ENCODE measurements at places on chromosomes 3 and 15.

DNA sequence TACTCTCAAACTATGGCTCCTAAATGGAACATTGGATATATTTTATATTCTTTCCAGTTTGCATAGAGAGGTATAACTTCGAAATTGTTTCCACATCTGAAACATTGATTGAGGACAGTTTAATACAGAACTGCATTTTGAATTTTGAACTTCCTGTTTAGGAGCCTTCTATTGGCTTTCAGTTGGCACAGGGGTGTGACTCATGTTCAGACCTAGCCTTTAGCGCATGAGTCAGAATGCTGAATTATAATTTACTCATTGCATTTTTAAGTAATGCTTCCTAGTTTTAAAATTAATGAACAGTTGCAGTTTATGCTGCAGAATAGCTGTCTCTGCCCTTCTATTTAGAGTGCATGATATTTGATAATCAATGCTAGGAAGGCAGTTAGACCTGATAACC is 751.7 kb downstream of the CADM2 start:
- no peak for DNase-seq

DNA sequence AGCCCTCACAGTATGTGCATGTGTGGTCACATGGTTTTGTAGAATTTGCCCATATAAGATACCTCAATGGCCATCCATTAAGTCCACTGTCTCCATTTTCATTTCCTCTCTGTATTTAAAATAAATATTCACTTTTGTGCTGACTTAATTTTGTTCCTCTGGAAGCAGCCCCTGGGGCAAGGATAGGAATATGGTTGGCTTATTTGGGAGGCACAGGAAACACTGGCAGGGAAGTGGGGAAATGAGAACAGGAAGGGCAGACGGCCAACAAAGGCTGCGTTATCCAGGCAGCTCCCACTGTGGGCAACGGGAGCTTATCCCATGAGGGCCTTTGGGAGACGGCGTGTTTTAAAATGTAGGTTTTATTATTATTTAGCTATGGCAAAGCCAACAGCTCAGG is 148.6 kb downstream of the SHQ1 start:
- DNase-seq, result no peak

- DNase-seq, result no peak
These were observed 117.5 kb downstream of the EDEM1 start for GRCh38 chr3:5304789-5305683.

DNA sequence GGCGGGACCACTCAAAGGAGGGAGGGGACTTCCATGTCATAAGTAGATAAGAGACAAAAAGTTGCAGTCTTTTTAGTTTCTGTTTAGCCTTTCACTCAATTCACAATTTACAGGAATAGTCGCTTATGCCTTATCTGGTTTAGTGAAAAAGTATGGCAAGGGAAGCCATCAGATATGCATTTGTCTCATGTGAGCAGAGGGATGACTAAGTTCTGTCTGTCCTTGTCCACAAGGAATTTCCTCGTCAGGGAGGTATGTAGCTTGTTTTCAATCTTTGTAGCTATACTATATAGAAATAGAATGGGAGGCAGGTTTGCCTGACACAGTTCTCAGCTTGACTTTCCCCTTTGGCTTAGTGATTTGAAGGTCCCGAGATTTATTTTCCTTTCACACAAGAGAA is 882.8 kb downstream of the NAALADL2 start:
- DNase-seq, result no peak

GRCh38 chr3:162152636-162153035 is 656.0 kb downstream of the OTOL1 start:
- no peak for DNase-seq

GRCh38 chr3:18062657-18063025 is 320.2 kb upstream of the TBC1D5 start:
- DNase-seq, result no peak

GRCh38 chr3:195236801-195237570 is 34.0 kb downstream of the XXYLT1 start:
- DNase-seq, result no peak

GRCh38 chr3:103126115-103126514 is 691.3 kb downstream of the ZPLD1 start:
- DNase-seq, result no peak

- no peak for DNase-seq
These were observed 12.8 kb downstream of the ELL3 start for GRCh38 chr15:43763819-43764446.

GRCh38 chr15:94847325-94847724 is 616.0 kb downstream of the MCTP2 start:
- DNase-seq, result no peak

- no peak for DNase-seq
These were observed 3.0 kb downstream of the FAM219B start for GRCh38 chr15:74903676-74904075.

DNA sequence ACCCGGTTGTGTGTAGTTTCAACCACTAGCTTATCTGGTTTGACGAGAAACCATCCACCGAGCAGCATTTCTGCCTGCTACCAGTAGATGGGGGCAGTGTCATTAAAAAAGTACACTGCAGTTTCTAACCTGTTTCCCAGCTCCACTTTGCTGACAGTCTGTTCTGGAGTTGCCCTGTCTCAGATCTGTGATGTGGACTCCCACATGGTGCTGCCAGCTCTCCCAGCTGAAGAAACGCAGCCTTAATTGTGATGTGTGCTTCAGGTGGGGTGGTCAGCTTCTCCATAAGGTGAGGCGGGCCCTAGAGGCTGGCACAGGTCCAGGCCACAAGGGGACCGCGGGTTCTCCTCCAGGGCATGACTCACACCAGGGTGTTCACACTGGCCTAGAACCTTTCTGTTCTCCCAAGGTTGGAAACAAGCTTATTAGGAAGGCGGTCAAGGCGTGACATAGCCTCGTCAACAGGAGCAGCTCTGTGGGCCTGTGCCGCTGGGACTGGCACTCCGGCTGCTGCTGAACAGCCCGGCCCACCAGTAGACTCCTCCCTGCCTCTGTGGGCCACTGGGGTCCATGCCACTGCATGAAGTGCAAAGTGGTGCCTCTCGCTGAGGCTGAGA is 2.9 kb upstream of the FAM43A start:
- DNase-seq, result peak; percentile 43

DNA sequence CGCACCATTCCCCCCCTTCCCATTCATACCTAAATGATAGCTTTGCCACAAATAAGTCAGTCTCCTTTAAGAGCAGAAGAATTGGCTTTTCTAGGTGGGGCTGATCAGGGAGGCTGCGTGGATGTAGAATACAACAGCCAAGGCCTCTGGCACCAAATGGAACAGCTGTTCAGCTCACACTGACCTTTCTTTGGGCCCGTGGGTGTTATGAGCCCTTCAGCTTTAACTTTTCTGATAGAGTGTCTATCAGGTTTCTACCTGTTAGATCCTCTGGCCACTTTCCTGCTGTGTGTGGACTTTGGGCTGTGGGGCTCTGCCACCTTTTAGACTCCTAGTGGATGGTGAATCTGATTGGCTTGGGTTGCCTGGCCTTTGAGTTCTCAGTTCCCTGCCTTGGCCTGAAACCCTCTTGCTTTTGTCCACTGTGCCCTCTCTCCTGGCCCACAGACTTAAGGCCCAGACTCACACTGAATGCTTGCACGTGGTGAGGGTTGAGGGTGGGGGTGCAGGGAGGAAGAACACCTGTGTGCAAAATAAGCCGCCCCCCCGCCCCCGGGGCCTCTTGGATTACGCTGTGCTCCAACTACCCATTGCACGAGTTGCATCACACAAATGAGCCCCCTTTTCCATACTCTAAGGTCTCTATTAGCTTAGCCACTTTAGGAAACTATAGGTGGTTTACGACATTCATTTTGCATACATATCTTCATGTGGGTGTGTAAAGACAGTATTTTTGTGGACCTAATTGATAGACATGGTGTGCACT is 1.3 kb upstream of the RFX7 start:
- no peak for DNase-seq

DNA sequence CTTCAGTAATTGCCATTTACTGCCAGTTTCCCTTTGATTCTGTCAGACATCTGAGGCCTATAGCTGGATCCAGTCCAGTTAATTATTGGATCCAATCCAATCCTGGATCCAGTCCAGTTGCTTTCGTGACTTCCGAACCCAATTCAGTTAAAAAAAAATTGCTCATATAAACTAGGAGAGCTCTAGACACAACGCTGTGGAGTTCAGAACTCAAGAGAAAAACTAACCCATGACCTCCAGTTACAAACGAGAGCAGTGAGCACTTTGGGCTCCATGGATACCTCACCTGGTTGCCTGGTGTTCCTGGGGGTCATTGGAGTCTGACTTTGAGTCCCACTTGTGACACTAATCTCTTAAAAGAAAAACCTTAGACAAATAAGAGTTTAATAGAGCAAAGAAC is 269.8 kb downstream of the THSD4 start:
- no peak for DNase-seq

- no peak for DNase-seq
These were observed 155.9 kb upstream of the FEZF2 start for GRCh38 chr3:62529230-62529629.

DNA sequence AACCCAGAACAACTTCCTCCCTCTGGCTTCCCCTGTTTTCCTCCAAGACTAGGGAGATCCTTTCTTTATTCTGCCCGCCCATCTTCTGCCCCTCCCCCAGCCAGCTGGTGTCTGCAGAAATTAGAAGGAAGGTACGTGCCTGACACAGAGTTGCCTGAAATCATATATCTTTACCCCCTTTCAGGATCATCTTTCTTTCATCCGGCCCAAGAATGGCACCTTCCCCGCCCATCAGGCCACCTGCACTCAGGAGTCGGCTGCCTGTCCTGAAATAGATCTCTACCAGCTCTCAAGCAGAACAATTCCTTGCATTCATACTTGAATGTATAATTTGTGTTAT is 133.7 kb downstream of the VGLL4 start:
- peak; percentile 41 for DNase-seq

DNA sequence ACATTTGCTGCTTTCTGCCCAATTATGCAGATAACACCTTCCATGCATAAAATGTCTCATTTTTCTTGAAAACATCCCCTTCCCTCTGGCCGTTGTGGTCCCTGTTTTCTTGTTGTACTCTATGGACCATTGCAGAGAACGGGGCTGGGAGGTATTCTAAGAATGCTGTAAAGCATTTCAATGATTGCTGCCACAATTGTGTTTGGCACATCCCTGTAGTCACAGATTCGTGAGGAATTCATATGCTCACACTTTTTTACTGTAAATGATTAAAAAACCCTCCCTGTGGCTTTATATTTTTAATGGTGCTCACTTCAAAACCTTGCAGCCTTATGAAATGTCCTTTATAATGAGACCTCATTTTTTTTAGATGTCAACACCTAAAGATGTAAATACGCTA is 207.2 kb upstream of the GBE1 start:
- no peak for DNase-seq

GRCh38 chr15:40307421-40308211 is at the start of gene PLCB2:
Gene PLCB2 (minus strand): TSS chr15:40307935. CDS start chr15:40307672, 263 bp downstream.
- no peak for DNase-seq

- DNase-seq, result no peak
These were observed 36.1 kb downstream of the HMG20A start for GRCh38 chr15:77456746-77457145.

- DNase-seq, result no peak
These were observed 12.1 kb upstream of the UTS2B start for GRCh38 chr3:191342411-191342810.

DNA sequence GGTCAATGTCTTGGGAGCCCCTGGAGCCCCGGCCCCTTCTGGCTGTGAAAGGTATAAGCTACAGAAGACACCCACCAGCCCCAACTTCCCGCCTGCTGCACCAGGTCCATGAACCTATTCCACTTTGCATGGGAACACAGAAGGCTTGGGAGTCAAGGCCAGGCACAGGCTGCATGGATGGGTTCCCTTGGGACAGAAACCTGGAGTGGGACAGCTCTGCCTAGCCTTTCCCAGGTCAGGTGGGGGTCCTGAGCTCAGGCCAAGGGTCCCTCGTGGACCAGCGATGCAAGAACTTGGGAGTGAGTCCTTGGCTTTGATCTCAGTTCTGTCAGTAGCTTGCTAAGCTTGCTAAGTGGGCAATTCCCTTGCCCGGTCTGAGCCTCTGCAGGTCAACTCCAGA is 25.0 kb downstream of the TKT start:
- DNase-seq, result no peak

DNA sequence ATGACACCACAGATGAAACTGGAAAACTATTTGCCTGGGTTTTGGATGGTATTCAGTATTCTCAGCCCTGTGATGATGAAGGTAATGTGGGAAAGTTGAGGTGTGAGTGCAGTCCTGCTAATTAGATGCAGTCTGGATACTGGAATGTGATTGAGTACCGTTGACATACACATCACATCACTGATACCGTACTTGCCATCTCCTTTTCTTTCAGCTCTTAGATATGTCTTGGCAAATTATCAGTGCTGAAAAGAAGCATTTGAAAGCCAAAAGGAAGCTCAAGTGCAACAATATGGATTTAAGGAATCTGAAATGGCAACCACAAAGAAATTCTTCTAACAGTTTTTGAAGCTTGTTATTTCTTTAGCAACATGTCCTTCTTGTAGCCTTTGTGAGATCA is 381.4 kb upstream of the TGFBR2 start:
- DNase-seq, result no peak

DNA sequence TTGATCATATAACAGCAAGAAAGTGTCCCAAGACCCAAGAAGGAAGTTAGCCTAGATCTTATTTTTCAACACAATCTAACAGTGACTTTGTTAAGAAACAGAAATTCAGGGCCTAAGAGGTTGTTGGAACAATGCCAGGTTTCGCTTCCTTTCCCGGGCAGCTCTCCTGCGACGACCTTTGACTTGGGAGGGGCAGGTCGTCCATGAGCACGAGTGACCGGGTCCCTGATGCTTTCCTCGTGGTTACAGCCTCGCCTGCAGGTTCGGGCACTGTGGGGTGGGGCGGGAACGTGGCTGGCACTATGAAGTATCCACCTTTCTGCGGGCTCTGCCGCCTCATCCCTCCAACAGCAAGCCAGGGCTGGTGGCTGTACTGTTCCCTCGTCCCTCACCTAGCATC is 90.1 kb upstream of the RGMA start:
- no peak for DNase-seq

GRCh38 chr15:98807262-98807661 is 158.9 kb downstream of the IGF1R start:
- no peak for DNase-seq

DNA sequence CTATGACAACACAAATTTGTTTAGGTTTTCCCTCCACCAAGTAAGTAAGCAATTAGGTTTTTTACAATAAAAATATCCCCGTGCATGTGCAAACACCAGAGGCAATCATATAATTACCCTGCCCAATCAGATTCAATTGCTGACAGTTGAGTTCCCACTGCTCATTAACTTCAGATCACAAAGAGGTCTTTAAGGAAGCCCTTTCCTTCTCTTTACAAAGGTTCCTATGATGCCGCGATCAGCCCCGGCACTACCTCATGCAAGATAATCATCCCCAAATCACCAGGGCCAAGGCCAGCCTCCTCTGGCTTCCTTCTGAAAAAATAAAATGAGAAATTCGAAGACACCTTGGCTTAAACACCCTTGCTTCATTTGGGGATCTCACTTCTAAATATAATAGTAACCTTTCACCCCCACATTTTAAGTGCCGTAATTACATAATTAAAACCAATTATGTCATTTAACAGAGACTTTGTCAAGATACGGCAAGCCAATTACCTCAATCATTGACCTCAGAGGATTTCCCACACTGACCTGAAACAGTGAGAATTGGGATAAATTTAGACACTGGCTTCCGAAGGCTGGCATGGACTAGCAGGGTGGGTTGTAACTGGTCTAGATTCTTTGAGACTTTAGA is 121.3 kb upstream of the WNT5A start:
- DNase-seq, result peak; percentile 63

GRCh38 chr15:78264304-78265136 is at the start of gene DNAJA4:
Gene DNAJA4 (plus strand): TSS chr15:78264562. CDS start chr15:78264764, 202 bp downstream.
- no peak for DNase-seq

- DNase-seq, result no peak
These were observed 66.5 kb downstream of the LRRFIP2 start for GRCh38 chr3:37107846-37108245.

- no peak for DNase-seq
These were observed 473.3 kb upstream of the NR2F2 start for GRCh38 chr15:95857124-95857757.

All from NCI-H748 treated with DMSO at 0.1 percent for 48 hours (cell line).